Fibroblast of skin of left biceps (primary cell): ENCODE measurements at places on chromosomes 1 and 21.

DNA sequence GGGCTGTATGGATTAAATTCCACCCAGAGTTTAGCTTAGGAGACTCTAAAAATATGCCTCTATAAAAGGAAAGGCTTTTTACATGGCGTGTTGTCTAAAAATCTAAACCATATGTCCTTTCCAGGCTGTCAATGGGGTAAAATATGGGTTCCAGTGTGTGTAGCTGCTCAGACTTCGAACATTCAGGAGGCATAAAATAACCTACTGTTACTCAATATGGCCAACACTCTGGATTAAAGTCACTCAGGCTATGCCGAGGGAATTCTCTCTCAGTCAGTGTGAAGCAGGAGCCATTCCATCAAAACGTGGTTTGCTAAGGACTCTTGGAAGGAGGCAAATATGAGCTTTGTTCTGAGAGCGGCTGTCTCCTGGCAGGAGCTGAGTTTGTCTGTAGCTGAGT lies 135.3 kb downstream of the RUNX1 start:
- DNase-seq: peak; percentile 94

- no peak for DNase-seq
Measured at GRCh38 chr1:154546264-154547063, 12.0 kb downstream of the UBE2Q1 start.

DNA sequence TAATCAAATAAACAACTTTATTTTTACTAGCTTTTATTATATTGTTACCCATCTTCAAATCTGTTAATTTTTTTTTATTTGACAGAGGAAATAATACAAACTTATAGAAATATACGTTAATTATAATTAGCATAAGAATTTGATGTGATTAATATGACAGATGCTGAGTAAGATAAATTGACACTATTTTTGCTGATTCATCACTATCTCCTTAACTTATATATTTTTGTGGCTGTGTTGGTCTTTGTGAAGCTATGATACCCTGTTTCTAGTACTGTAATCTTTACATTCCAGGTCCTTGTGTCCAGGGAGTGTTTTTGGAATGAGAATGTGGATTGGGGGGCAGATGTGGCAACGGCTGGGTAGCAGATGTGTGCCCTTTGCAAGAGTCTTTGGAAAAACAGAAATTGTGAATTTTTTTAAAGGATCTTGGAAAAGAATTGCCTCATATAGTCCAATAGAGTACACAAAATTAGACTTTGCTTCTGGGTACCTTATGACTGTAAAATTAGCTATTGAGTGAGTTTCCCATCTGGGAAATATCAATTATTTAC lies 102.6 kb downstream of the KCNK2 start:
- no peak for DNase-seq

- no peak for DNase-seq
Measured at GRCh38 chr1:87733386-87733785, 404.7 kb downstream of the LMO4 start.

GRCh38 chr1:217494767-217495166 lies 136.1 kb downstream of the GPATCH2 start:
- DNase-seq: no peak

DNA sequence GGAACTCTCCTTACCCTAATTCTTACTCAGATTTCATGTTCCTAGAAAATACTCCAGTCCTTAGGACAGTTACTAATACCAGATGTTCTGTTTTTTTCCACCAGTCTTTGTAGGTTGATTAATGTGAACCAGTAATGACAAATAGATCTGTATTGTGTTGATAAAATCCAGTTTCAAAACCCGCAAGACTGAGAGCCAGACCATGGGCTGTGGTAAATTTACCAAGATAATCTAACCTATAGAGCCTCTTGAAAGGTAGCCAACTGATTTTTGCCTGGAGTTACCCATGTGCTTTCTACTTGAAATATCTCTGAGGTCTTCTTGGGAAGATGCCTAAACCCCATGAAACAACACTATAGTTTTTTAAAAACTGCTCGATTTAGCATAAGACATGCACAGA lies 46.5 kb upstream of the CDC7 start:
- no peak for DNase-seq

DNA sequence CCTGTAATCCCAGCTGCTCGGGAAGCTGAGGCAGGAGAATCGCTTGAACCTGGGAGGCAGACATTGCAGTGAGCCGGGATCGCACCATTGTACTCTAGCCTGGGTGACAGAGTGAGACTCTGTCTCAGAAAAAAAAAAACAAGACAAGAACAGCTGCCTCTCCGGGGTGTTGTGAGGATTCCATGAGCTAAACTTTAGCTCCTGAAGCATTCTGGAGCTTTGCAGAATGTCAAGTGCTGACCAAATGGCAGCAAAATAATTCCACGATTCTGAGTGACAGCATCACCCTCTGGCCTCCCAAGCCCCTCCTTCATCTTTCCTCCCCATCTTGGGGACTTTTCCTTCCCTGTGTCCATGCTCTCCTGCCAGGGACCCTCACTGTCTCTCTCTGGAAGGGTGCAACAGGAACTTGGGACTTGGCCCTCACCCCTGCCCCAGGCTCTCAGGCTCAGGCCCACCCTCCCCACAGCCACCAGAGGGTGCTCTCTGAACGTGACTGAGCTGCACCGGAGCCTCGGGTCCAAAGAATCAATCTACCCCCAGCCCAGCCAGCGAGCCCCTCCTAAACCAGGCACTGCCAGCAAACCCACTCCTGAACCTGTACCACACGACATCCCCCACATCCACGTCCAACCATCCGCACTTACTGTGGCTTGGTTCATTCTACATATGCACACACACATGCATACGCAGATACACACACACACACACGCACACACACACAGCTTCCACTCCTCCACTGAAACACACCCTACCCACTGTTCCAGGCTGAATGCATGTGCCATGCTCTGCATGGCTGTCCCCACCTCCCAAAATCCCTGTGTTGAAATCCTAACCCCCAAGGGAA lies 45.7 kb downstream of the ACOT7 start:
- no peak for DNase-seq

- no peak for DNase-seq
Measured at GRCh38 chr1:151504759-151505158, 6.4 kb upstream of the CGN start.

GRCh38 chr1:166184897-166185296 lies 18.1 kb upstream of the FAM78B start:
- no peak for DNase-seq

DNA sequence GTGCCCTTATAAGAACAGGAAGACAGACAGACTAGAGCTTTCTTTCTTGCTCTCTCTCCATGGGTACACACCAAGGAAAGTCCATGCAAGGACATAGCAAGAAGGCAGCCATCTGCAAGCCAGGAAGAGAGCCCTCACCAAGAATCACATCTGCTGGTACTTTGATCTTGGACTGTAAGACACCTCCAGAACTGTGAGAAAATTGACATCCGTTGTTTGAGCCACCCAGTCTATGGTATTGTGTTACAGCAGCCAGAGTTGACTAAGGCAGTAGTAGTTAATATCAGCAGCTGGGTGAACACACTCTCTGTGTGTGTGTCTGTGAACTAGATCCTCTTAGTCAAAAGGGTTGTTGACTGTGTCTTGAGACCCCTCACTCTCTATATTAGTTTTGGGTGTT lies 53.8 kb upstream of the PPP2R5A start:
- DNase-seq: no peak

GRCh38 chr1:230788561-230789275 lies 41.5 kb downstream of the CAPN9 start:
- no peak for DNase-seq

DNA sequence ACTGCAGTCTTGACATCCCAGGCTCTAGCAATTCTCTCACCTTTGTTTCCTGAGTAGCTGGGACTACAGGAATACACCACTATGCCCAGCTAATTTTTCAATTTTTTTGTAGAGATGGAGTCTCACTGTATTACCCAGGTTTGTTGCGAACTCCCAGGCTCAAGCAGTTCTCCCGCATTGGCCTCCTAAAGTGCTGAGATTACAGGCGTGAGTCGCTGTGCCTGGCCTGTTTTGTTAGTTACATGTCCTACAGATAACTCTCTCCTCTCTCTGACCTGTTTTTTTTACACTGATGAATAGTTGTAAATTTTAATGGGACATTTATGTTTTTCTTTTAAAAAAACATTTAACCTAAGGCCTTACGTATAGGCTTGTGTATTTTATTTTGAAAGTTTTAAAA lies 19.8 kb downstream of the PTBP2 start:
- DNase-seq: no peak

- no peak for DNase-seq
Measured at GRCh38 chr1:52192436-52192835, 50.5 kb downstream of the ZFYVE9 start.

- no peak for DNase-seq
Measured at GRCh38 chr1:94456736-94457135, 38.5 kb downstream of the ABCD3 start.

- DNase-seq: no peak
Measured at GRCh38 chr1:221509575-221510355, 232.1 kb downstream of the DUSP10 start.

DNA sequence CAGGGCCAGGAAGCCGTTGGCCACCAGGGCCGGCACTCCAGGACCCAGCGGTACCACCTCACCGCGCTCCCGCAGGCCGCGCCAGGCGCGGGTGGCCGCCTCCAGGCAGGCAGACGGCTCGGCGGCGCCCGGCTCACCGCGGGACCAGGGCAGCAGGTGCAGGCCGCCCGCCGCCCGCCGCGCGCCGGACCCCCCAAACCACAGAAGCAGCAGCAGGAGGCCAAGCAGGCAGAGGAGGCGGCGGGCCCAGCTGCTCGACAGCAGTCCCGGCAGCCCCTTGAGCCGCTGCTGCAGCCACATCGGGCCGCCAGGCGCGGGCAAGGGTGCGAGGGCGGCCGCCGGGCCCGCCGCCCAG lies 312 bp downstream of the KIAA2013 start:
- DNase-seq: no peak

- peak; percentile 22 for DNase-seq
Measured at GRCh38 chr1:222171005-222171404, 376.9 kb downstream of the HHIPL2 start.

GRCh38 chr1:226541631-226542622 lies 6.6 kb upstream of the STUM start:
- no peak for DNase-seq

GRCh38 chr1:238221738-238222137 lies 331.0 kb upstream of the ZP4 start:
- DNase-seq: no peak

DNA sequence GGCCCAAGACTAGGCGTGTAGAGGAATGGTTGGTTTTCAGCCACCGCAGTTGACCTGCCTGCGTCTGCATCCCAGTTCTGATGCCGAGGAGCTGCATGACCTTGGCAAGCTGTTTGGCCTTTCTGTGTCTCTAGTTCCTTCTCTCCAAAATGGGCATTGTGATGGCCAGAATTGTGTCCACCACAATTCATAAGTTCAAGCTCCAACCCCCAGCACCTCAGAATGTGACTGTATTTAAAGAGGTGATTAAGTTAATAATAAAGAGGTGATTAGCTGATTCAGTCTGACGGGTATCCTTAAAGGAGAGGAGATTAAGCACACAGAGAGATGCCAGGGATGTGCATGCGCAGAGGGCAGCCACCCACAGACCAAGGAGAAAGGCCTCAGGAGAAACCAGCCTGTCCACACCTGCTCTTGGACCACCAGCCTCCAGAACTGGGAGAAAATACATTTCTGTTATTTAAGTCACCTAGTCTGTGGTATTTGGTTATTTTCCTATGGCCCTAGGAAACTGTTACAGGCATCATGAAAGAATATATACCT lies 28.5 kb downstream of the MAB21L3 start:
- no peak for DNase-seq

DNA sequence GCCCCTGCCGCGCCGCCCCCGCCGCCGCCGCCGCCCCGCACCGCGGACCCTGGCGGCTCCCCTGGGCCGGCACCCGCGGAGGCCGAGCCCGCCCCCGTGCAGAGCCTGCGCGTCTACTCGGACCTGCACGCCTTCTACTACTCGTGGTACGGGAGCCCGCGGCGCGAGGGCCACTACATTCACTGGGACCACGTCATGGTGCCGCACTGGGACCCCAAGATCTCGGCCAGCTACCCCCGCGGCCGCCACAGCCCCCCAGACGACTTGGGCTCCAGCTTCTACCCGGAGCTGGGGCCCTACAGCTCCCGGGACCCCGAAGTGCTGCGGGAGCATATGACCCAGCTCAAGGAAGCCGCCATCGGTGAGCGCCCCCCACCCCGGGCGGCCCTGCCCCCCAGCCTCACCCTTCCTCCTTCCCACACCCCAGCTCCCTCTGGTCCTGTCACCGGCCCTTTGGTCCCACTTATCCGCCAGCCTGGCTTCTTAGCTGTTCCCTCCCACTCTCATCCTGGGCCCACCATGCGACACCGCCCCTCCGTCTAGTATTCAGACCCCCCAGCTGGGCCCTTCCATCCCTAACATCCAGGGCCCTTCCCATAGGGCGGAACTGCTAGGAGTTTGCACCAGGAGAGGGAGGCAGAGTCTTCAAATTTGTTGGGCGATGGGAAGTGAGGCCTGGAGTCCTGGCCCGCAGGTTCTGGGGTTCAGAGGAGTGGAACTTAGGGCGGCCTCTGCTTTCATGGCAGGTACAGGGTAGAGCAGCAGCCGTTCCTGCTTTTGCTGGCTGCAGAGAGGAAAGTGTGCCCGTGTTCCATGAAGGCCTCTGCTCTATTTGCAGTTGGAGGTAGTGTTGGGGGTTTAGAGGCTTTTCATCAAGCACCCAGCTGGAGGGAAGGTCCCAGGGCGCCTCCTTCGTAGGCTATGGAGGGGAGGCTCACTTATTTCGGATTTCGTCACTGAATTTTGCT lies 1.0 kb downstream of the MANEAL start:
- DNase-seq: no peak

DNA sequence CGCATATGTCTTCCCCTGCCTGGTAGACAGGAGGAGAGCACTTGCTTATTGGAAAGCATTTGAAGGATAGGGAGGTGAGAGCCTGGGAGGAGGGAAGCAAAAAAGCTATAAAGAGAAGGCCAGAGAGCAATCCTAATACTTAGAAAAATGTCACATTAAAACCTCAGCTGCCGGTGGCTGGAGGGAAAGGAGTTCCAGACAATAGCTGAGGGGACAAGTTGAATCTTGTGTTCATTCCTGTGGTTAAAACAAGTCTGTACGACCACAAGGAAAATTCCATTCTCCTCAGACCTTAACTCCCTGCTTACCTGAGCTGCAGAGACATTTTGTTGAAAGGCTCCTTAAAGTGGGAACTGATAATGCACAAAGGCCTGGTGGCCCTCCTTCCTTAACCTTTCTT lies 218.8 kb upstream of the CAMK1G start:
- DNase-seq: no peak

DNA sequence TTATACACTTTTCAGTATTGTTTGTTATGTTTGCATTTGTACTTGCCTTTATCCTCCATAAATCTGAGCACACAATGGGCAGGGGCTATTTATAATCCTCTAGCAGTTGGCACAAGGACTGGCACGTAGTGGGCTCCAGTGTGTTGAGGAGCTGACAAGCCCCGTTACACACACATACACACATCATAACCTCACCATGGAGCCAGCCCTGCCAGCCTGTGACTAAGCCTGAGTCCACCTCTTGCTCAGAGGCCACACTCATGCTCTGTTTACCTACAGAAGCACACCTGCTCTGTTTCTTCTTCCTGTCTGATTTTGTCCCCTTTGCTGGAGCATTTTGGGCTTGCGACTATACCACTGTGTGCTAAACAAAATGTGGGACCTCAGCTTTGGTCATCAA lies 64.5 kb upstream of the SPATA6 start:
- DNase-seq: no peak

GRCh38 chr1:242800521-242800920 lies 276.0 kb upstream of the PLD5 start:
- DNase-seq: no peak
